ENCODE measurements at places on chromosomes 16 and 17.
A peak's percentile ranks its signal among the peaks of the same experiment; 100 is the strongest.

GRCh38 chr17:81039854-81040758, 5.2 kb downstream of the BAIAP2 start:
- DNase-seq: no peak

DNA sequence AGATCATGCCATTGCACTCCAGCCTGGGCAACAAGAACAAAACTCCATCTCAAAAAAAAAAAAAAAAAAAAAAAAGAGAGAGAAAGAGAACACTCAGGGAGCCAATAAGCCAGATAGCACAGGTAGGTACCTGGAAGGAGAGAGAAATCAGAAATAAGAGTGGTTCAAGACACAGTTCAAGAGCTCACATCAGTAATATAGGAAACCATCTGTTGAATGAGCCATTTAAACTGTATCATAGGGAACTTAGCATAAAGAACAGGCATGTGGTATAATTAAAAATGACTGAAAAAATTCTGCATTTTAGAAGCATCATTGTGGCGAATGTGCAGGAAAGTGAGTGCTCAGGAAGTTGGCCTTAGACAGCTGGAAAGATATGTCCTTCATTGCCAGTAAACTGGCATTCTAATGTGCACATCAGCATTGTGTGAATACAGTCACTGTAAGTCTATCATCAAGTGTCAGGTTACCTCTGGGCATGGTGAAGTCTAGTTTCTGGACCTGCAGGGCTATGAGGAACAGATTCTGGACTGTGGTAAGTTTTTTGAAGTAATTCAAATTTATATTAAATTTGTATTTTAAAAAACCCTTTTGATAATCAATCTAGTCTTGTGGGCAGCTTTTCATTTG, 20.4 kb downstream of the KRT12 start:
- DNase-seq: no peak

GRCh38 chr16:70647441-70648359, 1.3 kb downstream of the IL34 start:
- DNase-seq: no peak

- DNase-seq: no peak
Observed at GRCh38 chr16:14496786-14497185, 133.3 kb downstream of the PARN start.

DNA sequence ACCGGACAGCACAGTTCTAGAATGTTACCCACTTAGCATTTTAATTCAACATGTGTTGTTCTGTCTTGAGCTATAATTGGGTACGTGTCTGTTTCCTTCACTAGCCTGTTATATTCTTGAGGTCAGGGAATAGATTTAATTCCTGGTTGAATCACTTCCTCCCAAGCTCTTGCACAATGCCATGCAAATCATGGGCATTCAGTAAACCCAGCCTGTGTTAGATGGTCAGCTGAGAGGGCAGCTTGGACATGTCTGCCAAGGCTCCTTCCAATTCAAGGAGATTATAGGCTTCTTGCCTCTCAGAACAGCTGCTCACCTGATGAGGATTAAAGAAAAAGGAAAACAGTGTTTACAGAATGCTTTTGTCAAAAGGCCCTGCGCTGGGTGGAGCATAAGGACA, 12.6 kb downstream of the C1QTNF1 start:
- DNase-seq: no peak

- no peak for DNase-seq
Observed at GRCh38 chr16:21302454-21302853, 24.4 kb upstream of the CRYM start.

- no peak for DNase-seq
Observed at GRCh38 chr17:5422505-5422904, 2.5 kb downstream of the RPAIN start.

- no peak for DNase-seq
Observed at GRCh38 chr17:81924557-81925532, 2.7 kb downstream of the MAFG start.

DNA sequence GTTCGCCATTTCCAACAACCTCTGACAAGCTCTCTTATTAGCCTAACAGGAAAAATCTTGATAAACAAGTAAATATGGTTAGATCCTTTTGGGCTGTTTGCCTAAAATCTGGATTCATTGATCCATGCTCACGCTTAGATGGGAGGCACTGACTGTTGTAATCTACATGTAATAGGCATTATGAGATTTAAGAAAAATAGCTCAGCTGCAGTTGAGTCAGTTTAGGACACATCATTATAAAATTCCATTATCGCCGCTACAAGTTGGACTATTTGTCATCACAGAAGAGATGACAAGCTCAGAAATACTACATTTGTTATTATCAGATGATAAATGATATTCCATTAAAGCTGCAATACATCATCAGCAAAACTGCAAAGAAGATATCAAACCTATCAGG, 524.0 kb downstream of the TOX3 start:
- DNase-seq: no peak

GRCh38 chr17:43398724-43399595, at the start of gene ARL4D:
ARL4D (plus strand) TSS chr17:43398993; CDS start chr17:43399733, 740 bp downstream.
- peak; percentile 84 for DNase-seq

DNA sequence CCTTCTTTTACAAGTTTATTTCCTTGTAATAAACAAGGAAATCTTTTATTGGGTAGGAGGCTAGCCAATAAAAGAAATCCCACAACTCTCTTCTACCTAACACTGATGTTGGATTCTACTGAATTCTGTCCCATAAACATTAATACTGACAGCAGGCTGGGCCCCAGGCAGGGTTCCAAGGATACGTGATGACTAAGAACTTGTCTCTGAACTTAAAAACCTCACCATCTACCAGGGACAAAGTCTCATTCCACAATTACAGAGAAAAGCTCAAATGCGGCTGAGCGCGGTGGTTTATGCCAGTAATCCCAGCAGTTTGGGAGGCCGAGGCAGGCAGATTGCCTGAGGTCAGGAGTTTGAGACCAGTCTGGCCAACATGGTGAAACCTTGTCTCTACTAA, 64.9 kb downstream of the ARHGAP17 start:
- DNase-seq: no peak

GRCh38 chr17:60139438-60140285, 10.1 kb upstream of the CA4 start:
- peak; percentile 76 for DNase-seq

GRCh38 chr17:69326377-69327059, 415 bp downstream of the ABCA5 start:
- peak; percentile 27 for DNase-seq

- no peak for DNase-seq
Observed at GRCh38 chr17:30263552-30264333, 28.0 kb downstream of the BLMH start.

Measured in stimulated activated CD4-positive, alpha-beta T cell treated with anti-CD3 and anti-CD28 coated beads, Interleukin-2, amount 100 ng/mL, for 24 hours (primary cell).